ENCODE measurements at places on chromosomes 2 and 18.

DNA sequence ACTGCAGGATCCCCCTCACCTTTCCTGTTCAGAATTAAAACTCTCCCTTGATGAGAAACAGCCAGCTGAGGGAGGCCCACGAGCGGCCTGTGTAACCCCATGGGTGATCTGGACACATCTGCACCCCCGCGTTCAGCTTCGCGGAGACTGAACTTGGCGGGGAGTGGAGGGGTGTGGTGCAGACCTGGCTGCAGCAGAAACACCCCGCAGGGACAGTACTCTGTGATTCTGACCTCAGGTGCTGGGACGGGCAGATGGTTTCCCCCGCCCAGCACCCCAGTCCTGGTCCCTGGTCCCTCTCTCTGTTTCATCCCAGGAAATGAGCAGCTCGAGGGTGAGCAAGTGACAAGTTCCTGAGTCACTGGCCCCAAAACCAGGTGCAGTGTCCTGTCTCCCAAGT lies 41.2 kb downstream of the GBX2 start:
- no peak for DNase-seq

DNA sequence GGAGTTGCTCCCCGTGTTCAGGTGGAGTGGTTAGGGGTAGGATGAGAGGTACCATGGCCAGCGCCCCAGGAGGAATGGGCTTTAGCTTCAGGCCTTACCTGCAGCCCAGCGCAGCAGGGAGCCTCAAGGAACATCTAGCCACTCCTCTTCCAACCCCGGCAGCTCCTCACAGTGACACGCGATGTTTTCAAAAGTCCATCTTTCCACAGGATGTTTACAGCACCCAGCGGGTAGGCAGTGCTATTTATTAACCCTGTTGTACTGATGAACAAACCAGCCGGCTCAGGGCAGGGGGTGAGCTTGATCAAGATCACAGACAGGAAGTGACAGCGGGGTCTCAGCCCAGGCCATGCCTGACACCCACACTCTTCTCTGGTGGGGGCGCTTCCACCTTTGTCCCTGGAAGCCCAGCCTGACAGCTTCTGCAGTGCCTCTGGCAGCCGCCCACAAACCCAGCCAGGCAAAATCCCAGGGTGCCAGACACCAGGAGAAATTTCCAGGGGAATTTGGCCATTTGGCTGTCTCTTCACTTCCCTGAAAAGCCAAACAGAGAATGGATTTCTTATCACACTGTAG lies 18.4 kb upstream of the PRLH start:
- no peak for DNase-seq

- DNase-seq, result no peak
Observed at GRCh38 chr2:101479328-101479727, 4.4 kb upstream of the RFX8 start.

DNA sequence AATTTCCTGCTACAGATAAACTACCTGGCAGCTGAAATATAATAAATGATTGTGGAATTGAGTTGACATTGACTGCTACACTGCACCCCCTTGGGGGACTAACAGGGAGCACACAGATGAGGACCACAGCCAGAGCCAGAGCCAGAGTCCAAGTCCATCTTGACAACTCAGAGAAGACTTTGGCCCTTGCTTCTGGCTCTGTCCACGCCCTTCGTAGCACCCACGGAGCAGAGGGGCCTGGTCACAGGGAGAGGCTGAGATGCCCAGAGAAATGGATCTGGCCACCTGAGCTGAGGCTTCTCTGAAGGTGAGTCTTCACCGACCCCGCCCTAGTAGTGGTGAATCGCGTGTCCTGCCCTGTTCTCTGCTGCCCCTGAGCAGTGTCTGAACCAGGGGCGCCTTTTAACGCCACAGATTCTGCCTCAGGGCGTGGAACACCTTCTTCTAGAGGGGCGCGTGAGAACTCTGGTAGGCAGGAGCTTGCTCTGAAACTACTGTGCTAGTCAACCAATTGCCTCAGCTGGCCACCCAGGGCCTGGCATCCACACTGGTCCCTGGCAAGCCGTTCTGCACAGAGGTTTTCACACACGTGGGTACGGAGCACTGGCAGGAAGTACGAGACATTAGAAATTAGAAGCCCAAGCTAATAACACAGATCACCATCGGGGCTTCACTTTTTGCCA lies 35.7 kb upstream of the MAT2A start:
- DNase-seq, result no peak

DNA sequence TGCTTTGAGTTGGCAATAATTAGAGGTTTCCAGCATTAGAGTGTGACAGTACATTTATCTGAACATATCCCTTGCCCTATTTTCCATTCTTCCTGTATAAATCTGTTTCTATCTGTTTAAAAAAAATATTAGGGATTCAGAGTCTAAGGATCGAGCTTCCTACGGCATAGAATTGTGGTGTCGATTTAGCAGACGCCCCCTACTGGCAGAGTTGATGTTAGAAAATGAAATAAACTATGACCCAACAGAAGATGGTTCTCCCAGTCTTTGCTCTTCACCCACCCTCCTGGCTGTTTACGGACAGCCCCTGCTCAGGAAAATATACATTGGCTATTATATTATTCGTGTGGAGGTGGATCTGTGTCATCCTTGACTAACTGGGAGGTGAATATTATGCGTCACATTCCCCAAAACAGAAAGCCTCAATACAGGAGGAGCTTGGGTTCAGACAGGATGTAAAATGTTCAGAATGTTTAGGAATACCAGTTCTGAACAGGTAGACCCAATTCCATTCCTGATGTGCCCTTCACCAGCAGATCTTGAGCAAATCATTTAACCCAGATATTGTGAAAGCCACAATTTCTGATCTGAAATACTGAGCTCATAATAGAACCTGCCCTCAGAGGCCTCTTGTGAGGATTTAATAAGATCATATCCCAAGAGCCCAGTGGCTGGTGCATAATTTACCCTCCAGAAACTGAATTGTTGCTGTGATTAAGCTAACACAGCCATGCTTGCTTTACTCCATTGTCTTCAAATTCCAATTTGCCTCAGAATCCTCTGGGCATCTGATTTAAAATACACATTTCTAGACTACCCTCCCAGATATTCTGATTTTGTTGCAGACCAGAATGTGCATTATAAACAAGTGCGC lies 10.8 kb upstream of the ERMN start:
- peak; percentile 15 for DNase-seq

GRCh38 chr18:26103579-26103978 lies 13.2 kb upstream of the SS18 start:
- no peak for DNase-seq
